GM12878 (cell line): ENCODE measurements at places on chromosomes 4 and X. TPM values are rescaled to one million over a fixed set of nuclear protein-coding genes. Genes with fewer than 3 reads are reported as not detected.

Gene ENOPH1
- total RNA-seq: 45.1 and 46.1 TPM in 2 replicates

Gene NMU
- total RNA-seq: 0.40 TPM in 1 of 2 replicates, not detected in the other

GRCh38 chr4:10032625-10033024 is 11.3 kb upstream of the SLC2A9 start:
- DNase-seq: no peak

GRCh38 chr4:37068580-37068979 is 176.0 kb upstream of the NWD2 start:
- no peak for DNase-seq

GRCh38 chr4:180336494-180337090 is 1906.6 kb upstream of the TENM3 start:
- no peak for DNase-seq

DNA sequence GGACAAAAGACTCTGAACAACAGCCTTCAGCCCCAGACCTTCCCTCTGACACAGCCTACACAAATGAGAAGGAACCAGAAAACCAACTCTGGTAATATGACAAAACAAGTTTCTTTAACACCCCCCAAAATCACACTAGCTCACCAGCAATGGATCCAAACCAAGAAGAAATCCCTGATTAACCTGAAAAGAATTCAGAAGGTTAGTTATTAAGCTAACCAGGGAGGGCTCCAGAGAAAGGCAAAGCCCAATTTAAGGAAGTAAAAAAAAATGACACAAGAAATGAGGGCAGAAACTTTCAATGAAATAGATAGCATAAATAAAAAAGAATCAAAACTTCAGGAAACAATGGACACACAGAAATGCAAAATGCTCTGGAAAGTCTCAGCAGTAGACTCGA is 224.0 kb downstream of the TRIML1 start:
- no peak for DNase-seq

GRCh38 chr4:187478292-187479140 is 517.1 kb upstream of the ZFP42 start:
- no peak for DNase-seq

GRCh38 chrX:11105080-11105479 is 6.1 kb upstream of the HCCS start:
- DNase-seq: no peak
